ENCODE measurements at places on chromosomes 4 and X.

- DNase-seq = peak; percentile 53
Measured at GRCh38 chrX:53594354-53594753, 92.2 kb downstream of the HUWE1 start.

DNA sequence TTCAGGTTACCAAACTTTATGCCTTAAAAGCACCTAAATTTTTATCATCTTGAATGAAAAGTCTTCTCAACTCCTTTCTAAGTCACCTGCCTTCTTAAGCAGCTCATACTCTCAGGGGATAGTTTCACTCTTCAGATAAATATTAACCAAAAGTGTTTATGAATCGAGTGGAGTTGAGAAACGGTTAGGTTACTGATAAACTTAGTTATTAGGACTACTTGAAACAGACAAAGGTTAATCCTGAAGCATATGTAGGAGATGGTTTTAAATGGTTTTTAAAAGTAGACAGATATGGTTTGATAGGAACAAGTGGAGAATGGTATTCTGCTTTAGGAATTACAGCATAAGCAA is 32.8 kb downstream of the CLDN22 start:
- DNase-seq = no peak

GRCh38 chr4:48727666-48728459 is 52.2 kb downstream of the FRYL start:
- no peak for DNase-seq

GRCh38 chr4:153223930-153224329 is 19.7 kb downstream of the TRIM2 start:
- peak; percentile 66 for DNase-seq

- no peak for DNase-seq
Measured at GRCh38 chr4:135966936-135967335, 1565.4 kb downstream of the PCDH18 start.

DNA sequence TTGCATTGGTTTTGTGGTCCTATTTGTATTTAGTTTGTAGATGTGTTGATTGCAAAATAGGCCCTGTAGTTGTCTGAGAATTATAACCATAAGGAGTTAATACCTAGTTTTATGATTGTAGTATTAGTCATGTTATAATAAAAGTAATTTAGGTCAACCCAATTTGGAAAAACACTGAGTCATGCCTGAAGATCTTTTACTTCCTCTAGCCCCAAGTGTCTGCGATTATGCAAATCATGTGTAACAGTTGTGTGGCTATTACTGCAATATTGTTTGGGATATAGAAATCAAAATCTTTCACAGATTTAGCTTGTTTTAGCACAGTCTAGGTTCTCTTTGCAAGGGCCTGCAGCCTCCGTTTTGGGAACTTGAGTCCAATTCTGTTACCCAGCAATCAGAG is 12.6 kb downstream of the SRD5A3 start:
- DNase-seq = peak; percentile 71
